Activated CD4-positive, alpha-beta T cell treated with anti-CD3 and anti-CD28 coated beads, Interleukin-2, Interleukin-6, amounts not matched to agents 100 ng/mL and 50 ng/mL, durations not matched to agents 16 hours and 8 hours (primary cell): ENCODE measurements at places on chromosomes 12 and 14.

- DNase-seq = no peak
Measured at GRCh38 chr12:106428384-106428783, 70.8 kb downstream of the POLR3B start.

- no peak for DNase-seq
Measured at GRCh38 chr12:5295996-5296395, 135.9 kb upstream of the NTF3 start.

DNA sequence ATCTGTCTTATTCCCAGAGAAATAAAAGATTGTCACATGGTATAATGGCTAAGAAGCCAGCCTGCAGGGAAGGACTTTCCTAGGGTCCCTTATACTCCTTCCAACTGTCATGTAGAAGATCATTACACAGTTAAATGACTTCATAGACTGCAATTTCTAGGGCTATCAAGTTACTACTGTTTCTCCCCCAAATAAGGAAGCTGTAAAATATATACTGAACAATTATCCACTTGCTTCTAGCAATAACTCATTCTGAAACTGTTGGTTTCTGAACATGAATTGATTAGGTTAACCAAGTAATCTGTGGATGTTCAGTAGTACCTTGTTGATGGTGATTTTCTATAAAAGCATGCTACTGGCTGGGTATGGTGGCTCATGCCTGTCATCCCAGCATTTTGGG is 44.6 kb downstream of the A2ML1 start:
- DNase-seq = peak; percentile 23

- DNase-seq = no peak
Measured at GRCh38 chr14:51176839-51177238, 63.2 kb upstream of the TMX1 start.

DNA sequence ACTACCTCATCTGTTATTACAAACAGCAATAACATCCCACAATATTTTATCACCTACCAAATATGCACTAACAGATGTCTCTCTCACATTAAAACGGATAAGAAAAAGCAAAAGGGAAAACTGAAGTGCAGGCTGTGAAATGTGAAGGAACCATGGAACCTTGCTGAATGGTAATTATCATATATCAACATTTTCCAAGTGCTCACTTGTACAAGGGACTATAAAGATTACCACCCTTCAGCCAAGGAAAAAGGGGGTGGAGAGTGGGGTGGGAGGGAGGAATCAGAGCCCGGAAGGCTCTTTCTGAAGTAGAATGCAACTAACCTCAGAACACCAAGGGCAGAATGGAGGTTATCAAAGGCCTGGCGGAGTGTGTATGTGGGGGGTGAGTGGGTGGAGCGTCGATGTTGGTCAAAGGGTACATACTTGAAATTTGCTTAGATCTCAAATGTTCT is 1.2 kb downstream of the SNX6 start:
- DNase-seq = peak; percentile 44

DNA sequence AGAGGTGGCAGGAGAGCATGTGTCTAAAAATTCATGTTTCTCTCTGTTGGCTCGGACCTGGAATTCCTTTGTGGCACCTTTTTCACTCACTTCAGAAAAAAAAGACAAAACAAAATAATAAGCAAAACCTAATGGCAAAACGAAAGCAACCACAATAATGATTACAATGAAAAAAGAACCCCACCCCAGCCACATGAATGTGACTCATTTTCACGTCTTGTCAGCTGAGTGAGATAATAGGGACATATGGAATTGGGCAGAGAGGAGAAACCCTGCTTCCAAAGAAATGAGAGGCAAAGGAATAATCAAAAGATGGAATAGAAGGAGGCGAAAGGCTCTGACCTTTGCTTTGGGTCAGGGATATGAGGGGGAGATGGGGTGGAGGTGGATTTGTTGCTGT is 143.4 kb downstream of the SLC8A3 start:
- no peak for DNase-seq

GRCh38 chr12:49043856-49044258 is 16.7 kb downstream of the KMT2D start:
- peak; percentile 84 for DNase-seq

GRCh38 chr14:51661504-51661903 is 9.8 kb downstream of the FRMD6 start:
- DNase-seq = no peak
